ENCODE measurements at places on chromosomes 1 and 21.

DNA sequence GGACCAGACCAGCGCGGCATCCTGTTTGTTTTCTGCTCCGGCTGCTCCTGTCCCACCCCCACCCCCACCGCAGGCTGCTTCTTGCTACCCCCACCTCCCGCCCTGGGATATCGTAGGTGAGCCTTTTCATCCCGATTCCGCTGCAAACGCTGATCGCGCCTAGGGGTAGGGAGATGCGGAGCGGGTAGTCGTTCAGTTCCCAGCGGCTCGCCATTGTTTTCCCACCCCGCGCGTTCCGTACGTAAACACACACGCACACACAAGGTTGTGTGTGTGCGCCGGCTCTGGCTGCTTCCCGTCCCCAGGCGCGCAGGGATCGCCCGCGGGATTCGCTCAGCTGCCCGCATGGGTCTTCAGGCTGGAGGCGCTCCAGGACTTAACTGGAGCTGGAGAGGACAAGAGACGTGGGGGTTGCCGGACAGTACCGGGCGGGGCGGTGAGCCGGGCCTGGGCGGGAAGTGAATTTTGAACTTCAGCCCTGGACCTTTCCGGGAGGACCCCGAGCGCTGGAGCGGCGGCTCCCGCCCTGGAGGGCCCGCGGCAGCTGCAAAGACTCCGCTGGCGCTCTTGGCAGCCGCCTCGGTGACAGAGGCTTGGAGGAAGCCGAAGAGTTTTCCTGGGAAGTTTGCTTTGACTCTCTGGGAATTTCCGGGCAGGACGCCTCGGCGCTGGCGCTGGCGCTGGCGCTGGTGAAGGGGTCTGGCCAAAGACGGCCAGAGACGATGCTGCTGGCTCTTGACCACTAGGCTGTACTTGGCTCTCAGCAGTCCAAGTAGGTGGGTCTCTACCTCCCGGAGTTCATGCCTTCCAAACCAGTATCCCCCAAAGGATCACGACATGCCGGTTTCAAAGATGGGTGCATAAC lies 1.6 kb downstream of the SOX13 start:
- DNase-seq: no peak

DNA sequence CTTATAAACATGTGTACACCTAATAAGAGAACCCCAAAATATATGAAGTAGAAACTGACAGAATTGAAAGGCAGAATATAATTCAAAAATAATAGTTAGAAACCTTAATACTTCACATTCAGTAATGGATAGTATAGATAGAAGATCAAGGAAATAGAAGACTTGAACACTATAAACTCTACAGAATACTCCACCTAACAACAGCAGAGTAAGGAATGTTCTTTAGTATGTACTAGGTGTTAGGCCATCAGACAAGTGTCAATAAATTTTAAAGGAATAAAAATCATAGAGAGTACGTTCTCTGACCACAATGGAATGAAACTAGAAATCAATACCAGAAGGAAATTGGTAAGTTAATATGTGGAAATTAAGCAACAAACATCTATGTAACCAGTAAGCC lies 16.6 kb downstream of the ZNF644 start:
- no peak for DNase-seq

DNA sequence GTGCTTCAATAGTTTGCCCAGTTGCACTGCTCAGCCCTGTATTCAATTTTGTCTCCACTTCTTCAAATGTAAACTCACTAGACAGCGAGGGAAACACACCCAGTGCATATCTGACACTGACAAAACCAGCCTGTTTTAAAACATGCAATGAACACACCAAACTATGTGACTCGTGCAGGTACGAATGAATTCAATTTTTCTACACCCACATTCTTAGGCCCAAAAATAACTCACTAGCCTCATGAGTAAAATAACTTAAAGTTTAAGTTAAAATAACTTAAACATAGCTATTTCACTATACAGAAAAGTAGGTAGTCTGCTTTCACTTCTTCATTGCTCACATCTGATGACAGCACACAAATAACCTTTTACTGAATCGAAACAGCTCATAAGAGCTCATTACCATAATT lies 21.1 kb downstream of the TTC13 start:
- DNase-seq: no peak

DNA sequence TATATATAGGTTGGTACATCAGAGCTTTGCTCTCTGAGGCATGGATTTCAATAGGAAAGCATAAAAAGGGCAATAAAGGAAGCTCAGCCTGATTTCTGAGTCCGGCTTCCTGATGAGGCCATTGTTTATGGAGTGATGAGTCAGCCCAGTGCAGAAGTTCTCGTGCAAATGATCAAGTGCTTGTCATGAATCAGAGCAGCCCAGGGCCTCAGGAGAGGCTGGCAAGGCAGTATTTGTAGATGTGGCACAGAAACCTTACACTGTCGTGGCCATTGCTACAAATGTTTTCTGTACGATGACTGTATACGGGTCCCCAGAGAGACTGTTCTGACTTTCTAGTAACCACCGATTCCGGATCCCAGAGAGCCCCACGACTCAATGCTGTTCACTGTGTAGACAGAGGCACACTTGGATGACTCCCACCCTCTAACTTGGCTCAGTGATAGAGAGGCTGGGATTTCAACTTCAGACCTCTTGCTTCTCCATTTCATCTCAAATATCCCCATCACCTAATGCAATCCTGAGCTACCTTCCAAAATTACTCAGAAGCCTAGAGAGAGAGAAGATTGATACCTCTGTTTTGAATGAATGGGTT lies 26.8 kb downstream of the UMODL1 start:
- DNase-seq: peak; percentile 90

DNA sequence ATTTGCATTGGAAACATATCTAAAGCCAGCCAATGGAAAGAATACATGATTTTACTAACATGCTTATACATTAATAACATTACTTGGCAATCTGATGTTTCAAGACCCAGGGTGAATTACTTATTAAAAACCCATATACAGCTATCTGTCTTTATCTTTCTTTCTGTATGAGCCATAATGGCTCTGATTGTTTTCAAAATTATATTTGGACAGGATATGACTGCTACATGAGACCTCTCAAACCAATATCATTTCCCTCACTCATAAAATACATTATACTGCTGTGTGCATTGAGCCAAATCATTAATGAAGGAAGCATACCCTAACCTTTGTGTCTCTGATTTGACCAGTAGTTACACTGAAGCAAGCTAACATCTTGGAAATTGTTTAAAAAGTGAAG lies 205.9 kb upstream of the DPYD start:
- DNase-seq: no peak

DNA sequence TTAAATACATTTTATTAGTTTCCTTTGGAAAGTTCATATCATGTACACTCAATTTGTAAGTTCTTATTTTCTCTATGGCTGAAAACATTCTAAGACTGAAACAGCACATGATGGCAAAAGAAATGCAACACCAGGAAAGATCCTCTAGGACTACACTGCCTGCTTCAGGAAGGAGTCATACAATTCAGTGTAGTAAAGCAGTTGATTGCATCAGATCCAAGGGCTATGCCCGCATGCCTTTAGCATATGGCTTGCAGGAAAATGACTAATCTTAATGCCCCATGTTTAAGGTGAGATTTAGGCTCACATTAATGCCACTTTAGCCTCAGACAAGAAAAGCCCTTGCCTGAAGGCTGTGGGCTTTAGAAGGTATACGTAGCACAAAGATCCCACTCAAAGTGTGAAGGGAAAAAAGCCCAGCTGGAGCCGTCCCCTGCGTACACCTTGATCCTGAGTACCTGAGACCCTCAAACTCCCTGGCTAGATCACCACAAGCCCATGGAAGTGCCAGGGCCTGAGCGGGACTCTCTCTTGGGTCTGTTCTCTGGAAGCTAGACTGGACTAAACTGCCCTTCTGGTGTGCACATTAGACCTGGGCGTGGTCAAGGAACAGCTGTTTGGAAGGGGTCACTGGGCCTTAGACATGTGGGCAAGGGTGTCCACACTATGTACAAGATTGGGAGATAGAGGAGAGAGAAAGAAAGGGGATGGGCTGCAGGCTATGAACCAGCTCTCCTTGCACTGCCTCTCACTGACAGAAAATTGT lies 52.9 kb downstream of the ESRRG start:
- DNase-seq: peak; percentile 21

GRCh38 chr1:67431156-67431765 lies 1.1 kb upstream of the SERBP1 start:
- no peak for DNase-seq

GRCh38 chr1:52551507-52552235 lies 1.2 kb downstream of the TUT4 start:
- DNase-seq: peak; percentile 28

DNA sequence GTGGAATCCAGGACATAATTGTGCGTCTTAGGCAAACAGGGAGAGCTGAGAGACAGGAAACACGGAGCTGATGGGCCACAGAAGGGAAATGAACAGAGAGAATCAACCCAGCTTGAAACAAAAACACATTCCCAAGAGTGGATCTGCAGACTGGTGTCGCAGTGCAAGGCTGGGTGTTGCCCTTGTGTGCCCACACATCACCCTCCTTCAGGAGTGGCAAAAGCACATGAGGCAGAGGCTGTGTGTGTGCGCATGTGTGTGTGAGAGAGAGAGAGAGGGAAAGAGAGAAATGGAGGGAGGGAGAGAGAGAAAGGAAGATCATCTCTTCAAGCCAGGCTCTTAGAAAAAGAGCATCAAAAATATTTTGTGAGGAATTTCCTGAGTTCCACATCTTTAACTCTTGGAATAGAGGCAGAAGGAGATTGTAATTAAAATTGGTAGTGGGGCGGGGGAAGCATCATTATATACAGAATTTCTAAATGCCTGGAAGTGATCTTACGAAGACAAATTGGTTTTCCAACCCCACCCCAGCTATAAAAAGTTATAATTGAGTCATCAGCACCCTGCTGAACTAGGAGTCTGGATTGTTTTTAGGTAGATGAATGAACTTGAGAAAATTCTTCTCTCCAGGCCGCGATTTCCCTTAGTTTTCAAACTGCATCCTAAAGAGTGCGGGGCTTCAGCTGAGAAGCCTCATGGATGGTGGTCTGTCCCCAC lies 480.7 kb downstream of the NPHP4 start:
- DNase-seq: no peak

DNA sequence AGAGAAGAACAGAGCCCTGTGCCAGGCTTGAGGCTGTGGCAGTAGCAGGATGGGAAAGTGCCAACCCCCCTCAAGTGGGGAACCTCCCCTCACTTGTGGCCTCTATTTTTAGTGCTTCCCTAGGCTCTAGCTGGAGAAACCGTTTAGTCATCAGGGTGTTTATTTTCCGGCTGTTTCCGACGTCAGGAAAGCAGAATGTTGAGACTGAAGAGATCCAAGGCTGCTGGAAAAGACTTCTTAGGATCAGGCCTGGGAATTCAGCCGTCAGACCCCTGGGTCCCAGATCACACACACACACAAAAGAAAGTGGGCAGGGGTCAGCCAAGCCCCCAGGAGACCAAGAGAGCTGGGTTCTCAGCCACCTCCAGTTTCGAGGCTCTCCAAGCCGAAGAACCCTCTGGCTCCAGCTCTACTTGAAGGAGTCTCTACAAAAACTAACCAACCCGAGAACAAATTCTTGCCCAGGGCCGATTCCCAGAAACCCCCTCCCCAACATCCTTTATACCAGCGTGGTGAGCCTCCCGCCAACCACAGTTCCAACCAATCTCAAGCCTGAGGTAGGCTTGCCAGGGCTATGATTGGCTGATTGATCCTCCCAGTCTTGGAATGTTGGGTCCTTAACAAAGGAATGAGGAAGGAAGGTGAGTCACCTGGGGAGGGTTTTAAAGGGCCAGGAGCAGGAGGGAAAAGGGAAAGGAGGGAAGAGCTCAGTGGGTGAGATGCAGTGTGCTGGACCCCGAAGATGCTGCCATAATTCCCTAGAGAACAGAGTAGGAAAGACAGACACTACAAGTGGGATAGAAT lies 2.5 kb upstream of the MEF2D start:
- DNase-seq: peak; percentile 91

- DNase-seq: no peak
Measured at GRCh38 chr1:185151215-185151614, 5.5 kb downstream of the TRMT1L start.

DNA sequence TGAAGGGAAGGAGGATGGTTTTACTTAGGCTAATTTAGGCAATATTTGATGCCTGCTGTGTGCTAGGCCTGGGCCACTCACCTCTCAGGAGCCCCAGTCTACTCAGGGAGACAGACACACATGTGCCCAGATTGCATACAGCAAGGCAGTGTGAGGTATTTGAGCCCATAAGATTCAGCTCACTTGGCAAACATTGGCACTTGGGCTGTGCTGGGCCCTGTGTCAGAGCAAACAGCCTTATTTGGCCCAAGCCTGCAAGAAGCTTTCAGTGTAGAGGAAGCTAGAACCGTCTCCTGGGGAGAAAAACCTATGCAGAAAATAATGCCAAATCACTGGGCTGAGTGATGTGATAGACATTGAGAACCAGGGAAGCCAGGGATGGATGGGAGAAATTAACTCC lies 3.9 kb upstream of the SYNC start:
- no peak for DNase-seq
